Left ventricle myocardium superior (tissue), 1 donor: ENCODE measurements at places on chromosomes 2 and 18. TPM values are rescaled to one million over a fixed set of nuclear protein-coding genes. Genes with fewer than 3 reads are reported as not detected.

The SPEG gene
- 111 TPM for total RNA-seq

The ABCG5 gene
- not detected for total RNA-seq

GRCh38 chr2:107804608-107805498 is 21.8 kb upstream of the RGPD4 start:
- DNase-seq = no peak

DNA sequence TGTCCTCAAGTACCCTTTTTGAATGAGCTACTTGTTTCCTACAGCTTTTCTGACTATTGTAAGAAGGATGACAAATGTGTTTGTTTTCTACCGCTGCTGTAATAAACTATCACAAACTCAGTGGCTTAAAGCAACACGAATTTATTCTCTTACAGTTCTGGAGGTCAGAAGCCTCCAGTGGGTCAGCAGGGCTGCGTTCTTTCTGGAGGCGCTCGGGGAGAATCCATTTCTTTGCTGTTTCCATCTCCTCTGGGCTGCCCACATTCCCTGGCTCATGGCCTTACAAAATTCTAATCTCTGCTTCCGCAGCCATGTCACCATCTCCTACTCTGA is 128.5 kb downstream of the SPP2 start:
- no peak for DNase-seq
